Inflammatory macrophage treated with lipopolysaccharide for 1 hour (primary cell): ENCODE measurements at places on chromosomes 3 and 15.

DNA sequence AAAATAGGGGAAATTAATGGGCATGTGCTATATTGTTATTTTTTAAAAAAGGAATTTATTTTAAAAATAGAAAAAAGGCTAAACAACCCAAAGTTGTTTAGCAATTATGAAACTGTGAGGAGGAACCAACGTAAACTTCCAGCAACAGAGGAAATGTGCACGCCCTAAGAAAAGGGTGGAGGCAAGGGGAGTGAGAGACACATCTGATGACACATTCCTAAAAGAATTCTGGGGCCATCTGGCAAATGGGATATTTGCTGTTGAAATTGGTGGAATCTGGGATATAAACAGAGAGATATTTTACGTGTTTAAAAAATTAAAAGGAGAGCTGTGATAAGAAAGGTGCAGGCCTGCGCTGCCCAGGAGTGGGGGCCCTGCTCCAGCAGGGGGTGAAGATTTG lies 50.8 kb upstream of the MUC13 start:
- DNase-seq, result peak; percentile 38

DNA sequence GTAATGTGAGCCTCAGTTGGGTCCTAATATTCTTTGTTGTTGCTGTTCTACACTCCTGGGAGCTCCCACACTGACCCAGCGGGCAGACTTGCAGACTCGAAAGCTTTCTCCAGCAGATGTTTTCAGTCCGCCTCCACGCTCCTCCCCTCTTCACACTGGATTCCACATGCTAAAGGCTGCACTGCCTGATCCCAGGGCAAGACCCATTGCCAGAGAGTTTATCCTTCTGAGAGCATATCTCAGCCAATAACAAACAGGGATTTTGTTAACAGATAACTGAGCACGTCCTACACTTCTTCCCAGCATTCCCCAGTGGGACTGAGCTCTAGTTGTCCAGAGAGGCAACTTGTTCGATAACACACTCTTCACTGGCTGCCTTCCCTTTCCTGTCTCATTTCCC lies 8.0 kb upstream of the COL6A6 start:
- DNase-seq, result no peak

DNA sequence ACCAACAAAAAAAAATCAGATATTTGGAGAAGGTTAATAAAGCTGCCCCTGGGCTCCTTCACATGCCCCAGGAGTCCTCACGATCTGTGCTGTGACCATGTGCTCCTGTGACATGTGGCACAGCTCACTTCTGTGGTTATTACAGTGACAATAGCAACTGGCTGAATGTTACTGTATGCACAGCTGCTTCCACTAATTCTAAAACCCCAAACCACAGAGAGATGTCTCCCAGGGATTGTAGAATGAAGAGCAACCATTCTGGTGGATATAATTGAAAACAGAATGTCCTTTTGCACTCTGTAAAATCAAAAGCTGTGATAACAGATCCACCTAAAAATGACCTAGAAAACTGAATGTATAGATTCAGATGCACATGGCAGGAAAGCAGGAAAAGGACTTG lies 489.2 kb upstream of the CNTN4 start:
- DNase-seq, result no peak

- DNase-seq, result peak; percentile 65
Measured at GRCh38 chr3:81936817-81937216, 175.4 kb upstream of the GBE1 start.

DNA sequence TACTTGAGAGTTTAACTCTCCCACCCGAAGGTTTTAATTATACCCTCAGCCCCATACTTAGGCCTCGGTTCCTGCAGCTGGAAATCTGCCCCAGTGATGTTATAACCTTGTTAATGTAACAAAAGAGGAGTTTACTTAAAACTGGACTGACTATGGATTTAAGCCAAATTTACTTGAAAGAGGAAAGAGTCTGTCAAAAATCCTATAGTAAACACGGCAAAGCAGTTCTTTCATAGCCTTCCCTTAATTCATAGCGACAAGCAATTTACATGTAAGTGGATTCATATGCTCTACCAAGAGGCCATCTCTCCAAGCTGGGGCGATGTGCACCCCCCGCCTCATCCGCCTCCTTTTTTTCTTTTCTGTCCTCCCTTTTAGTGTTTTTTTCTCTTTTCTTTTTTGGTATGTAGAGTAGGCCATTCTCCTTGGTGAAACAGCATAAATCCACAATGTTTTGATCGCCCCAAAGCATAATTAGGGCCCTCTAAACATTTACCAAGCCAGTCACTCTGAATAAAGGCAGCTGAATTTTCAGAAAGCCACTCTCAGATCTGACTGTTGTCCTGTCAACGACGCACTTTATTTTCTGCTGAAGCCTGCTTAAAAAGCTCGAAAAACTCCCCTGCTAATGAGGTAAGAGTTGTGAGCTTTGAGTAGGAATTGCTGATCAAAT lies 373.1 kb upstream of the WNT5A start:
- DNase-seq, result no peak
